NCI-H526 (cell line): ENCODE measurements at places on chromosomes 2 and 18.

- peak; percentile 87 for DNase-seq
Measured at GRCh38 chr2:172461591-172462372, 34.4 kb downstream of the ITGA6 start.

- DNase-seq = no peak
Measured at GRCh38 chr2:65997961-65998360, 437.0 kb upstream of the MEIS1 start.

DNA sequence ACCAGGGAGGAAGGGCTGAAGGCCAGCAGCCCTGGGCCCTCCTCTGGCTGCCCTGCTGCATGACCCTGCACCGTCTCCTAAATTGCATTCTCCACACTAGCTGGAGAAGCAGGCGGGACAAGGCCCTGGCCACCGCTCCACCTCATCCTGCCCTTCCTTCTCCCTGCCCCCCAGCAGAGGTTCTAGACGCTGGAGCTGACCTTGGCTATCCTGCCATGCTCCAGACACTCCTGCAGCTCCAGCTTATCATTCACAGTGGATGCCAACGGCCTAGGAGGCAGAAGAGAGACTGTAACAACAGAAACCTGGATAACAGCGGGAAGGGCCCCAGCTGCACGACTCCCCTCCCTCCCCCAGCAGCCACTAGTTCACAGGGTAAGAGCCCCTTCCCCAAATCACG, 68.4 kb upstream of the POMC start:
- DNase-seq = no peak

GRCh38 chr2:20676353-20677215, 9.6 kb downstream of the GDF7 start:
- DNase-seq = no peak

DNA sequence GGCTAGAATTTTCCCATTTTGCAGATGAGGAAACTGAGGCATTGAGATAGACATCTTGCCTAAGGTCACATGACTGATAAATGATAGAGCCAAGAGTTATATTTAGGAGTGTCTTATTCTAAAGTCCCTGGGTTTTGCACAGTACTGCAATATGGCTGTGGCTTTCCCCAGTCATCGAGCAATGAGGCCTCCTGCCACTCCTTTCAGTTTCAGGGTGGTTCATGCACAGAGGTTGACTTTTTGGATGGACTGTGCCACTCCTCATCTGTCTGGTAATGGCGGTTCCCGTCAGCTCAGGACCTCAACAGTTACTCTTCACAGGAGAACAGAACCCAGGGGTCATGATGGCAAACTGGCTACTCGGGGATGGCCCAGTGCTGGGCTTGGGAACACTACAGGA, 131.1 kb downstream of the ACKR3 start:
- no peak for DNase-seq

GRCh38 chr2:71887196-71887595, 260.5 kb downstream of the CYP26B1 start:
- no peak for DNase-seq

GRCh38 chr2:24919037-24919505, 966 bp downstream of the ADCY3 start:
- DNase-seq = peak; percentile 75

GRCh38 chr2:55311444-55311870, 42.4 kb upstream of the MTIF2 start:
- DNase-seq = no peak

DNA sequence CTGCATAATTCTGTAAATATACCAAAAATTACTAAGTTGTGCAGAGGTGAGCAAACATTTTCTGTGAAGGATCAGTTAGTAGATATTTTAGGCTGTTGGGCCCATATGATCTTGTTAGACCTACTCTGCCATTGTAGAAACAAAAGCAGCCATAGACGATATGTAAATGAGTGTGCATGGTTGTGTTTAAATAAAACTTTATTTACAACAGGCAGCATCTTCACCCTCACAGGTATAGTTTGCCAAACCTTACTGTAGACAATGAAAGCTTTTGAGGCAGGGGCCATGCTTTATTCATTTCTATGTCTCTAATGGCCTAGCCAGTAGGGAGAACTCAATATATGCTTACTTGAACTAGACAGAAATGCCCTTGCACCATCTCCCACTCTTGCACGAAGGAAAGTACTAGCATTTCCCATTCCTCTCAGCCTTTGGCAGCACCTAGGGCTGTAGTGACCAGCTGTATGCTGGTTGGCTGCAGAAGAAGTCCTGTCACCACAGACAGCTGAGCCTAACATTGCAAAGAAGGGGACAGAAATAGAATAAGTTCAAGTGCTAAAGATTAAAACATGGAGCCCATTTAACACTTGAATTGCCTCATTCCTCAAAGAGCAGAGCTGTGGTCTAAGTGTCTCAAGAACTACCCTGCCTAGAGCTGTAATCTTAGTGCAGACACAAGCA, 305.1 kb upstream of the MGAT5 start:
- DNase-seq = no peak

DNA sequence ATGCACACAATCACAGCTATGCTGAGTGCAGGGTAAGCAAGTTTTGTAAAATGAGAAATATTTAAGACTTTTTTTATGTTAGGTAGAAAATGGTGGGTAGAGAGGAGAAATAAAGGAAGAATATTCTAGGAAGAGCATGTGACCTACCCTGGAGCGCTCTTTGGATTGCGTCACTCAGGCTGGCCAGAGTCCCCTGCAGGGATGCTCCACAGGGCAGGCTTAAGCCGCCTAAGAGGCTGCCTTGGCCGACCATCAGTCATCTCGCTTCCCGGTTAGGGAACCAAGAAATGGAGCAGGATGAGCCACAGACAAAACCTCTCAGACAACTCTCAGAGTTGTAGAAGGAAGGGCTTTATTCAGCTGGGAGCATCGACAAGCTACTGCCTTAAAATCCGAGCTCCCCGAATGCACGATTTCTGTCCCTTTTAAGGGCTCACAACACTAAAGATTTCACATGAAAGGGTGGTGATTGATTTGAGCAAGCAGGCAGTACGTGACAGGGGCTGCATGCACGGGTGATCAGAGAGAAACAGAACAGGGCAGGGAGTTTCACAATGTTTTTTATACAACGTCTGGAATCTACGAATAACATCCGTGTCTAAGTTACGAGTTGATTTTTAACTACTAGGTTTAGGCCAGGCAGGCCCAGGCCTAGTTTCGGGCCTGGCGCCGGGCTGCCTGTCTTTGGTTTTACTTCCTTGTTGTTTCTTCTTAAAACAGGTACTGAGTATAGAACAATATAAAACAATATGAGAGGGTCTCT, 1072.0 kb downstream of the CBLN2 start:
- DNase-seq = no peak

DNA sequence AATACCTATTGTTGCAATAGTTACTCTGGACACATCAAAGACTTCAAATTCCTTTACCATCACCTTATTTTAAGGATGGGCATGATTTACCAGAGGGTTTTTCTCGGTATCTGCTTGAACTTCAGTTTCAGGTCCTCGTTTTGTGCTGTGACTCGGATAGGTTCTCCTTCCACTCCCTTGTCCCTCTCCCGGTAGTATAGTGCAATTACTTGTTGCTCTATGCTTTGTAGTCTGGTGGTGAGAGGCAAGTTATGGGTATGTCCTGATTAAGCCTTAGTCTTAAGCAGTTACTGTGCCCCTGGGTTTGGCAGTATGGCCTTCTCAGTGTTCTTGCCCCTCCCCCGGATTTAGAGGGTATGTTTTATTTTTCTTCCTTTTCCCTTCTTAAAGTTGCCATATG, 96.6 kb downstream of the RHBDD1 start:
- DNase-seq = no peak

GRCh38 chr2:196245378-196246140, 74.2 kb upstream of the STK17B start:
- DNase-seq = no peak

GRCh38 chr2:60657673-60658072, 98.4 kb upstream of the PAPOLG start:
- DNase-seq = no peak

DNA sequence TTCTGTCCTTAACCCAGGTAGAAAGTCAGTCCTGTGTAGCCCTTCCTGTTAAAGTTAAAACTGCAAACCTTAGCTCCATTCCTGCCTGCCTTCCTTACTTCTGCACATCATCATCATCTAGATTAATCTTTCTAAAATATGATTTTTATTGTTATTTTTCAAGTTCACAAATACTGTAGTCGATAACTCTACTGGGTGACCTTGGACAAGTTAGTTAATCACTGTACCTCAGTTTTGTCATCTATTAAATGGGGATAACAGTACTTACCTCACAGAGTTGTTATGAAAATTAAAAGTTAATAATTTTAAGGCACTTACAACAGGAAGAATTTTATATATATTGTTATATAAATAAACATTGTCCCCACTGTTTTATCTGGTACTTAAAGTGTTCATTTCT, 2.5 kb upstream of the YPEL5 start:
- DNase-seq = no peak

DNA sequence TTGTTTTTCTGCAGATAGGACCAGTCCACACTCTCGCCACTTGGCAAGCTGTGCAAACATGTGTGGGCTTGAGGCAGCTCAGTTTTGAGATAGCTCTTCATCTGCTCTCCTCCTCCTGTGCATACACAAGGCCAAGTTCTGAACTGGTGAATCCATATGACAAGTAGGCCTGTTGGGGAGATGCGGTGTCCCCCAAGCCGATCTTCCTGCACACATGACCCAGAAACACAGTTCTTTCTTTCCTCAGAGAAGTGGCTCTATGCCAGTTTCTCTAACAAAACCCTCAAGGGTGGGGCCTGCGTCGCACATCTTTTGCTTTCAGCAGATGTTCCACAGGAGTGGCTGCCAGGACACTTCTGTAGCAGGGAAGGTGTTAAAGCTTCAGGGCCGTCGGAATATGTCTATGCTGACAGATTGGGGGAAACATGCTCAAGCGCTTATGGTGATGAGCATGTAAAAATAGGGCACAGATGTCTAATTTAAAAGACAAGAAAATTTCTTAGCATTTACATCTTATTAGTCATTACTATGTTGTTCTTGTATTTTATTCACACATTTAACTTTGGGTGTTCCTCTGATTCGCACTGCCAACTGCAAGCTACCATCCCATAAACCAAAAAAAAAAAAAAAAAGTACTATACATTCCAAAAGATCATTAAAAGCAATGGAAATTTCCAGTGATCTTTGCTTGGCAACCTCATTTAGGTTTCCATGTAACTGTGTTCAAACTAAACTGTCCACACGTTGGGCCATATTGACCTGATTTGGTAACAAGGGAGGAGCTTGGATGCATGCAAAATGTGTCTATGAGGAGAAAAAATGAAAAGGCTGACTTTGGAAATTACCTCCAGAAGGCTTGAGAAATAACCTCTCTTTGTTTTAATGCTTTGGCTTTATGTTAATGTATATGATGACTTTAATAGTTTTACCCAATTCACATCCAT, 1055.5 kb upstream of the KLHL29 start:
- DNase-seq = no peak

GRCh38 chr2:110873597-110874452, 141.5 kb downstream of the ACOXL start:
- DNase-seq = no peak

GRCh38 chr2:195622966-195623365, 34.1 kb upstream of the SLC39A10 start:
- DNase-seq = no peak

DNA sequence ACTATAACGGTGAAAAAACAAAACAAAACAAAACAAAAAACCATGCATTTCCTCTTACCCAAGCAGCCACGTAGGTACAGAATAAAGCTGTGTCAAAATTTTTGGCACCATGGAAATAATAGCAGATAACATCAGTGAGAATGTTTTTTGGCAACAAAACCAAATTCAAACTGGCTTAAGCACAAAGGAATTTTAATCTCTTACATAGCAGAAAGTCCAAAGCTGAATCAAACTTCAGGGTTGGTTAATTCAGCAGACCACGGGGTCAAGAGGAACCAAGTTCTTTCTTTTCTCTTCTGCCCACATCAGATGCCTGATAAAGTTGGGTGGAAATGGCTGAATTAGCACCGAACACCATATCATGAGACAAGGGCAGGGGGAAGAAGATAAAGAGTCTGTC, 129.5 kb downstream of the PAX3 start:
- no peak for DNase-seq

DNA sequence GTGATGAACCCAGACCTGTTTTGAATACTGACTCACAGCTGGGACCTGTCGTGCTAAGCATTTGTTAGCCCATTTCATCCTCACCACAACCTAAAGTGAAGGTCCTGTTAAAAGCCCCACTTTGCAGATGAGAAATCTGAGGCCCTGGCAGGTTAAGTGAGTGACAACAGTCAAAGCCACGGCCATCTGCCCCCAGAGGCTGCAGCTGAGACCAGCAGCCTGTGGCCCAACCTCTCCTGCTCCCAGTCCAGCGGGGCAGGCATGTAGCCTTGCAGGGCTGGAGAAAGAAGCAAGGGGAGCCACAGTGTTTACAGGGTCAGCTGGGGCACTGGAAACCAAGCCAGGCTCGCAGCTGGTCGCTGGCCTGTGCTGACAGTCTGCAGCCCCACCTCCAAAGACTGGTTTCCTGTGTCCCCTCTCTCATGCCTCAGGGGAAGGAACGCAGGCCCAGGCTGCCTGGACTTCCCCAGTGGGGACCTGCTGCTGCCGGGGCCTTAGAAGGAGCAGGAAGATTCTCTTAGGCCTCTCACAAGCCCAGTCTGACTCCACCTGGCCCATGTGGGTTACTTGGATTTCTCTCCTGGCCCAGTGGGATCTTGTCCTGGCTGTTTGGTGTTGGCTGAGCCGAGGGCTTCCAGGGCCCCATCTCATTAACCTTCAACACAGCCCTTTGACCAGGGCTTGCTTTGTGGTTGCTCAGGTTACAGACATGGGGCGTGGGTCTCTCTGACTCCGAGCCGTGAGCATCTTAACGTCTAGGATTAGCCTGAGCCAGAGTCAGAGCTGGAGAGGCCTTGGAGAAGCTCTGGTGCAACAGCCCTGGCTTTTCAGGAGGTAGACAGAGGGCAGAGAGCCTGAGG, 1.7 kb downstream of the INPP5D start:
- DNase-seq = peak; percentile 31

DNA sequence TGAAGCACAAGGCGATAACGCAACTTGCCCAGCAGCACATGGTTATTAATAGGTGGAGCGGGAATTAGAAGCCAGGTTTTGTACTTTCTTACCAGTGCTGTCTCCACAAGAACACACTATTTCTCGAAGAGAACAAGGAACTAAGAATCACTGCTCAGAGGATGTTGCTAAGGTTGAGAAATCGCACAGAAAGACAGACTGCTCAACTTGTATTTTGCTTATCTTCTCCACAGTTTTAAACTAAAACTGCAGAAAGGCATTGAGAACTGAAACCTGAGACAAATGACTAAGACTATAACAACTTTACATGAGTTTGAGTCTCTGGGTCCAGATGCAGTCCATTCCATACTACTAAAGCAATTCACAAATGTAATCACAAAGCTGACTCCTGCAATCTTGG, 6.2 kb downstream of the PRKD3 start:
- DNase-seq = no peak

GRCh38 chr18:44841221-44841620, 160.5 kb downstream of the SETBP1 start:
- no peak for DNase-seq

GRCh38 chr2:96953611-96953978, 32.8 kb downstream of the FAM178B start:
- no peak for DNase-seq

GRCh38 chr18:52553441-52553840, 213.4 kb downstream of the DCC start:
- DNase-seq = no peak

GRCh38 chr2:162252153-162252552, 8.9 kb upstream of the FAP start:
- DNase-seq = no peak

GRCh38 chr2:129144082-129144791, 825.6 kb upstream of the HS6ST1 start:
- no peak for DNase-seq

- no peak for DNase-seq
Measured at GRCh38 chr18:59752666-59753065, 55.4 kb upstream of the CCBE1 start.

GRCh38 chr2:136156411-136156810, 38.5 kb upstream of the CXCR4 start:
- no peak for DNase-seq
